ENCODE measurements at places on chromosomes 4 and X. TPM values are rescaled to one million over a fixed set of nuclear protein-coding genes. Genes with fewer than 3 reads are reported as not detected.
A peak's percentile ranks its signal among the peaks of the same experiment; 100 is the strongest.

IBSP gene
- polyA plus RNA-seq, result not detected

DNA sequence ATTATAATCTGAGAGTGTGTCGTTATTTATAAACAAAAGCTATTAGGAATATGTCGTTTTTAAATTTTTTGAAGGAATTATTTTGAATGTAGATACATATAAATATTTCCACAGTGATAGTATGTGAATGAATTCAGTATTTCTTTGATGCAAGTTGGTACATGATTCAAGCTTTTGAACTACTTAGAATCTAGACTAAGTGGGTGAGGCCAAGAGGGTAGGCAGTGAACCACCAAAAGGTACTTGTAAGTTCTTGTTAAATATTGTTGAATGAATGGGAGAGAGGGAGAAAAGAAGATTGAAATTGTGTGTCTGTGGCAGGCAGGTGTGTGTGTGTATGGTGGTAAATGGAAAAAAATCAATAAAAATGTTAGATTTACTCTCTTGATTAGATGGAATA is 69.6 kb downstream of the ARFIP1 start:
- no peak for DNase-seq

DNA sequence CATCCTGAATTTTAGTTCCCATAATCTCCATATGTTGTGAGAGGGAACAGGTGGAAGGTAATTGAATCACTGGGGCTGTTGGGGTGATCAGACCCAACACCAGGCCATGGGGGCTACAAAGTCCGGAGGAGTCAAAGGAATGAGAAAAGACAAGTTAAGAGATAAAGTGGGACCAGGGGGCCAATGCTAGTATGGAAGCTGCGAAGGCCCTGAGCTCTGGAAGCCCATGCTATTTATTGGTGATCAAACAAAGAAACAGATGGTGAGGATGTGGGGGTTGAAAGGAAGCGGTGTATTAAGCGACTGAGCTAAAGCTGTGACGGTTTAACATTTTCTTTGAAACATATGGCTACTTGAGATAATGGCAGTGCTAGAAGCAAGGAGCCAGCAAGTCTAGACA is 132.8 kb downstream of the PDGFC start:
- peak; percentile 58 for DNase-seq

CTAG1A gene
- not detected for polyA plus RNA-seq

DNA sequence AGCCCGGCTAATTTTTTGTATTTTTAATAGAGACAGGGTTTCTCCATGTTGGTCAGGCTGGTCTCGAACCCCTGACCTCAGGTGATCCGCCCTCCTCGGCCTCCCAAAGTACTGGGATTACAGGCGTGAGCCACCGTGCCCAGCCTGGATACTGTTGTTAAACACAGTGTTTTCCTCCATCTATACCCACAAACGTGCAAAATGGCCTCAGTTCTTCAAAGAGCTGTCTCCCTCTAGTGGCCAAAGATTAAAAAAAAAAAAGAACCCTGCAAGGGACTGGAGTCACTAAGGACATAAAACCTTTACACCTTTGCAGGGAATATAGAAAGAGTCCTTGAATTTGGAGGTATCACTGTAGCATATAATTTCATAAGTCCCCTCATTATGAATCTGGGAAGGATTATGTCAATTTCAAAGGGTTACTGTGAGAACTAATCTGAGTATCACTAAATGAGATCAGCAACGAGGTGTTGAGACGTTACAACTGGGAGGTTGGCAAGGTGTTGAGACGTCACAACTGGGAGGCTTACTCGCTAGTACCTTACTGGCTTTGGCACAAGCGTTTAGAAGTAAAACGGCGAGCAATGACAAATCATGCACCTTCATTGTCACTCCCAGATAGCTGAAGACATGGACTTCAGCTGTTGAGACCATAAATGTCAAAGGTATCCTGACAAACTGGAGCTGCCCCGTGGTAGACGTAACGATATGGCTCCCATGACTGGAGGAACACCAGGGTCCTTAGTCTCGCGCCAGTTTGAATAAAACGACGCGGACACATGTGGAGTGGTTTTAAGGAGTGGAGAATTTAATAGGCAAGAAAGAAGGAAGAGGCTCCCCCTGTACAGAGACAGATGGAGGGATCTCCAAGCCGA is 33.4 kb upstream of the ENPP6 start:
- peak; percentile 81 for DNase-seq

GRCh38 chr4:152265149-152265621 is 270.7 kb downstream of the FBXW7 start:
- no peak for DNase-seq

DNA sequence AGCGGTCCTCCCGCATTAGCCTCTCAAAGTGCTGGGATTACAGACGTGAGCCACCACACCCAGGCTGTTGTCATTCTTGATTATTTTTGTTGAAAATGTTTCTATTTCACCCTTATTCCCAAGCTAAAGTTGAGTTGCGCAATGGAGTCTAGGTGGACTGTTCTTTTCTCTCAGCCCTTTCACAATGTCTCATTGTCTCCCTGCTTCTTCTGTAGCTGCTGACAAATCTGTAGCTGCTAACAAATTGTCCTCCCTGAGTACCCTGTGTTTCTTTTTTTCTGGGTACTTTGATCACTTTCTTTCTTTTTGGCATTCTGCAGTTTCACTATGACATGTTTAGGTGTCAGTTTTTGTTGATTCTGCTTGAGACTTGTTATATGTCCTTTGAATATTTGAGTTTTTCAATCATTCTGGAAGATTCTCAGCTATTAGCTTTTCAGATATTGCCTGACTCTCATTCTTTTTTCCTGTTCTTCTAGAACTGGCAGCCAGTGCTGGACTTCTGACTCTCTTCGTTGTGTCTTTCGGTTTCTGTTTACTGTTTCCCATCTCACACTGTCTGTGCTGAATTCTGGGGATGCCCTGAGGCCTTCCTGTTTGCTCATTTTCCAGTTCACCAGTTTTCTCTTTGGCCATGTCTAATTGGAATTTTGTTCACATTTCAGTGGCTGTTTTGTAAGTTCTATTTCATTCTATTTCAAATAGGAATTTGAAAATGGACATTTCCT is 6.6 kb downstream of the ABCD1 start:
- peak; percentile 35 for DNase-seq

DNA sequence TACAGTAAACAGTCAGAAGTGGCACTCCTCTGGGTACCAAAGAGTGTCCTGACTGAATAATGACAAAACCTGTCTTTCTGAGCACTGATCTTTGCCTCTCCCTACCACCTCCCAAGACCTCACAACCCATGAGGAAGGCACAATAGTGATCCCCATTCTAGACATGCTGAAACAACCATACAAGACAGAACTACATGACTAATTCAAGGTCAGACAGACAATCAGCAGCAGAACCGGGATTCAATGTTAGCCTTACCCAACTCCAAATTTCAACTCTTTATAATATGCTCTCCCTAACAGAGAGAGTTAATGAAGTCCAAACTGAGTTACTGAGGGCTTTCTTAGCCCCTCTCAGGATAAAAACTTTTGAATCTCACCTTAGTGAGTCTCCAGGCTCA is 71.0 kb downstream of the IRF2 start:
- peak; percentile 17 for DNase-seq

DNA sequence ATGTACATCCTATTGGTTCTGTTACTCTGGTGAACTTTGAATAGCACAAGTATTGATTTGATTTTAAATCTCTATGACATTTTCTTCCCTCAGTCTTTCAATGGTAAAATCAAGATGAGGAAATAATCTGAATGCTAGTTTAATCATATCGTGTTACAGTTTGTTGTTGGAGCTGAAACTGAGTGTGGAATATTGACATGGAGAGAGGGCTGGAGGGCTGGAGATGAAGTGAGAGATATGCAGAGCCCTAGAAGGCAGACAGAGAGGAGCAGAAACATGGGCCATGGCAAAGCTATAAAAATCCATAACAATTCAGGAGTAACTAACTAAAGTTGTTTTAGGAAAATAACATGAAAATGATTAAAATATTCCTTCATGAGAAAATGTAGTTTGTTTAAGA is 141.1 kb downstream of the BANK1 start:
- no peak for DNase-seq

GRCh38 chr4:114495471-114495928 is 103.1 kb upstream of the UGT8 start:
- DNase-seq, result no peak

DNA sequence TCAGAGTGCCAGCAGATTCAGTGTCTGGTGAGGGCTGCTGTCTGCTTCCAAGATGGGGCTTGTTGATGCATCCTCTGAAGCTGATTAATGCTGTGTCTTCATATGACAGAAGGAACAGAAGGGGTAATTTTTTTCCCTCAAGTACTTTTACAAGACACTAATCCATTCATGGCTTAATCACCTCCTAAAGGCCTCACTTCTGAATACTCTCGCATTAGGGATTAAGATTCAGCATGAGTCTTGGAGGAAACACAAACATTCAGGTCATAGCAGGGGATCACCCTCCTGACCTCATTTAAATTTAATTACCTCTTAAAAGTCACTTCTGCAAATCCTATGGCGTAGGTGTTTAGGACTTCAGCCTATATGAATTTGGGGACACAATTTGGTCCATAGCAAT is 1145.5 kb upstream of the PCDH10 start:
- no peak for DNase-seq

DNA sequence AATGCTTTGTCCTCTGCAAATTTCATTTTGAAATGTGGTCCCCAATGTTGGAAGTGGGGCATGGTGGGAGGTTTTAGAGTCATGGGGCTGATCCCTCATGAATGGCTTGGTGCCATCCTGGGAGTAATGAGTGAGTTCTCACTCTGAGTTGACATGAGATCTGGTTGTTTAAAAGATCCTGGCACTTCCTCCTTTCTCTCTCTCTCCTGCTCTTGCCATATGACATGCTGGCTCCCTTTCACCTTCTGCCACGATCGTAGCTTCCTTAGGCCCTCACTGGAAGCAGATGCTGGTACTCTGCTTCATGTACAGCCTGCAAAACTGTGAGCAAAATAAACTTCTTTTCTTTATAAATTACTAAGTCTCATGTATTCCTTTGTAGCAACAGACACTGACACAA is 262.0 kb downstream of the IL15 start:
- DNase-seq, result peak; percentile 9

CACNA1F gene
- polyA plus RNA-seq, result not detected

CHST7 gene
- polyA plus RNA-seq, result 9.8 TPM

RTL3 gene
- polyA plus RNA-seq, result 0.18 TPM

DNA sequence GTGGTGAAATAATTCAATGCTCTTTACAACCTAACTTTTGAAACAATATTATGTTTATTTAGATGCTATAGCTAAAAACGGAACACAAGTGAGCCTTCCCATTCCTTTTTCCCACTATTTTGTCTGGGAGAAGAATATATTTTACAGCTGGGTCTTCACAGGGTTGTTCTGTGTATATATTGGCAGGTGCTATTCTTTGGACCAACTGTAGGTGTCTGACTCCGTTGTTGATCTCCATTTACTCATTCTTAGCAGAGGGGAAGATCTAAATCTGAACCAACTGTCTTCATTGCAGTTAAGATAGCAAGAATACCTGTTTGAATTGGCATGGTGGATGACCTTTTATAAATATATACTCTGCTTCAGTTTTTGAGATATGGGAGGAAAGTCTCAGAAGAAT is 257.4 kb downstream of the CFAP299 start:
- DNase-seq, result no peak

RPA4 gene
- 0.11 TPM for polyA plus RNA-seq

CCNA2 gene
- 33.7 TPM for polyA plus RNA-seq

DMP1 gene
- polyA plus RNA-seq, result not detected

DNA sequence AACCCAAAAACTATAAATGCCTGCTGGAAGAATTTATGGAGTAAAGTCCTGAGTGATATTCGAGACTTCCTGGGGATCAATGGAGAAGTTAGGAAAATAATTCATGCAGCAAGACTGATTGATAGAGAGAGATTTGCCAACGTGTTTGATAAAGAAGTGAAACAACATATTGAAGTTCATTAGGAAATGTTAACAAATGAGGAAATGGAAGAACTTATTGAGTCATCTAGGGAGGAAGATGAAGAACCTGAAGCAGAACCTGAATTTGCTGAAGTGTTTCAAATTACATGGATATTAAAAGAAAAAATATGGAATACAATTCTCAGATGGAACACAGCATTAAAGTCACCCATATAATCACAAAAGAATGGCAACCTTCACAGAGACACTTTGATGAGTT is 39.0 kb downstream of the DDX60 start:
- DNase-seq, result no peak

DNA sequence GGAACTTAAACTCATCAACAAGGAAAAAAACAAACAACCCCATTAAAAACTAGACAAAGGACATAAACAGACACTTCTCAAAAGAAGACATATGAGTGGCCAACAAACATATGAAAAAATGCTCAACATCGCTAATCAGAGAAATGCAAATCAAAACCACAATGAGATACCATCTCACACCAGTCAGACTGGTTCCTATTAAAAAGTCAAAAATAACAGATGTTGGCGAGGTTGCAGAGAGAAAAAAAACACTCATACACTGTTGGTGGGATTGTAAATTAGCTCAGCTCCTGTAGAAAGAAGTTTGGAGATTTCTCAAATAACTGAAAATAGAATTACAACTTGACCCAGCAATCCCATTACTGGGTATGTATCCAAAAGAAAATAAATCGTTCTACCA is 28.7 kb downstream of the APLN start:
- no peak for DNase-seq

GRCh38 chrX:34810916-34811315 is 131.7 kb upstream of the FAM47B start:
- DNase-seq, result no peak

MAGEA2B gene
- polyA plus RNA-seq, result not detected
